ENCODE measurements at places on chromosomes 2 and 18.

DNA sequence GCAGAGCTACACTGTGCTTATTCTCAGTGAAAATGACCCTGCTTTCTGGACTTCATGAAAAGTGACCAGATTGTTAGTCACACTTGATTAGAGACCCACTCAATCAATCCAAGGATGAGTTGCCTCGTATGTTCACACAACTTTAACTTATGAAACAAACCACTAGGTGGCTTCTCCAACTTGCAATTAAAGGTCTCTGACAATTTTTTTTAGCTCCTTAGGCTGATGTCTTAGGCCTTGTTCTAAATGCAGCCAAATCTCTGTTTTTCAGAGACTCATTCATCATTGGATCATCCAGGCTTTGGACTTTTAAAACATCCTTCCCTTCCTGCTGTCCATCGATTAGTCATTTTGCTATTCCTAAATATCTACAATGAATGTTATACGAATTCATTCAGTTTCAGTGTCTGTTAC is 63.4 kb downstream of the MREG start:
- DNase-seq = no peak

GRCh38 chr2:176293334-176293733 is 24.1 kb downstream of the MTX2 start:
- DNase-seq = no peak

DNA sequence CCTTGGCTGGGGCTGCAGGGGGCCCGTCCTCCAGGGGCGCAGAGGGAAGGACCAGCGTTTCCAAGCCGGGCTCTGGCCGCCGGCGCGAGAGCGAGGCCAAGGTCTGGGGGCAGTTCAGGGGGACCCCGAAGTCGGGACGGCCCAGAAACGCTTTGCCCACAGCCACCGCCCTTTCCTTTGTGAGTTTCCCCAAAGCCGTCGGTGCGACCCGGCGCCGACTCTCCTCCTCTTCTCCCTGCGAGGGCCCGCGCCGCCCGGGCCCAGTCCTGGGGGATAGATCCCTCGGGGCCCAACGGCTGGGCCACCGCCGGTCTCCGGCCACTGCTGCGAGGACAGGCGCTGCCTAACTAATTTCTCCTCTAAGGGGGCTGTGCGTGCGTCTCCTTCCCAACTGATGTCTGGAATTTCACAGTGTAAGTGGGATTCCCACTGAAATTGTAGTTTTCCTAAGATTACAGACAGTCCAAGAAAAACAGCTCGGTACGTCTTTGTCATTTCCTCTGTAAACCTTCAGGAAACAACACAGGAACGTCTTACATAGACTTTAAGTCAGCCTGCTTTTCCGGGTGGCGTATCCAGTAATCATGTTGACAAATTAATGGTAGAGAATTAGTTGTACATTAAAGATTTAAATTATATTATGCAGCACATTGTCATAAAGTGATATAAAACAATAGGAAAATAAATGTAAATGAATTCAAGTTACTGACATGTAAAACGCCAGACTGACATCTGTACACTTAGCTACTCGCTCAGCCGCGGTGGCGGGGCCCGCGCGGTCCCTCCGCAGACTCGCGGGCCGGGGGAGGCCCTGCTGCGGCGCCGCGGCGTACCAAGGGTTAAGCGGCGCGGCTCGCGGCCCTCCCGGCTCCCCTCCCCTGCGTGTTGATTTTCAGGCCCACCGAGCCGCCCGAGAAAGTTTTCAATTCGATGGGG is 139.4 kb upstream of the SIX3 start:
- DNase-seq = no peak

DNA sequence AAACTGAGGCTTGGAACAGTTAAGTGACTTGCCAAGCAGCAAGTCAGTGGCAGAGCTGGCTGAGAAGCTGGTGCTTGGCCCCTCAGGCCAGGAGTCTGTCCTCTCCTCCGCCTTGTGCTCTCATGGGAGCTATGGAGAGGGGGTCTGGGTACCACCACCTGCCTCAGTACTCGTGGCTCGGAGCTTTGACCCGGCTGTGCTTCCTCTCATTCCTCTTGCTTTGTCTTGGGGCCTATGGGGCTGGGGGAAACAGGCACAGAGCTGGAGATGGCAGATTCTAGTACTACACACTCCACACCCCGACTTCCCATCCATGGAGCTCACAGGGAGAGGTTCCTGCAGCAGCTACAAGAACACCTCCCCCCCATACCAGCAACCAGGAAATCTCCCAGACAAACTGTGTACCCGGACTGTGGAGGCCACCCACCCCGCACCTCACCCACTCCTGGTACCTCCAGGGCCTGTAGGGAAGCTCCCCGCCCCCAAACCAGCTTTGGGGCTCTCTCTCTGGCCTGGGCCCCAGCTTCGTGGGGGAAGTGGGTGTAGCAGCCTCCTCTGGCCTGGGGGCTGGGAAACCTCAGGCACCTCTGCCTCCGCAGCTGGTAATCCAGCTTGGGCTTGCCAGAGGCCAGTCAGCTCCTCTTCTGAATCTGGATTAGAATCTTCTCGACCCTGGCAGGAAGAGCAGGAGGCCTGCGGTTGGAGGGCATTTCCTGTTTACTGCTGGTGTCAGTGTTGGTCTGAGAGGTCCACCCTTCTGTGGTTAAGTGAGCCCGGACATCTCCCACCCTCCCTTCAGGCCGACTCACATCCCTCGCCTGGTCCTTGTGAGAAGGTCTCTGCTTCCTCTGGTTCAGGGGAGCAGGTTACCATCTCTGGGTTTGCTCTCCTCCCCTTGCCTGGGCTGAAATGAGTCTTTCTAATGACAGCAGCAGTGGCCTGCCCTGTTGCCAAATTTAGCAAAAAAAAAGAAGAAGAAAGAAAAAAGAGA is 22.3 kb upstream of the RHOB start:
- no peak for DNase-seq

DNA sequence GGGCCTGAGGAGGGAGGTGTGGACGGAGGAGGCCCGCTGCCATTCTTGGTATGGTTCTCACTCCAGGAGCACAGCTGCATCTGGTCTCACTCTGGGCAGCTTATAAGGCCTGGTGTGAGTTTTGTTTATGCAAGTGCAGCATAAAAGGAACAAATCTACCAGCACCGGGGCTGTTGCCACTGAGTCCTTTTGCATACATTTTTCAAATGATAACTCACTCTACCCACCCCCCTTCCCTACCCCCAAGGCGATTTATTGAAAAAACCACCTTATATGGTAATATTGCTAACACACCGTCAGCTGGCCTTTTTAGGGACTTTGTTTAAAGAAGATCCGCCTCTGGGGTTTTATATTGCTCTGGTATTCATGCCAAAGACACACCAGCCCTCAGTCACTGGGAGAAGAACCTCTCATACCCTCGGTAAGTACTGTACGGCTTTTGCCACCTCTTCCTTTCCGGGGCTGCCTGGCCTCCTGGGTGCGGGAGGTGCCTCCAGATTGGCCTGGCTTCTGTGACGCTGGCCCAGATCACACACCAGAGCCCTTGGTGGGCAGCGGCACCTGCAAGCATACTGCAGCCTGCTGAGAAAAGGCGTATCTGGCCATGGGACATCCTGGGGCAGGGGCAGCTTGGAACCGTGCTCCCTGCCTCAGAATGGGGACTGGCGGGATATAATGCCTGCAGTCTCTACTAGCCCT is at the start of gene ACTG2:
Gene ACTG2 (plus strand): TSS at position 378 of the 699 bp plus-strand sequence. CDS start 8,304 bp downstream, outside the sequence.
- DNase-seq = no peak

- DNase-seq = no peak
Observed at GRCh38 chr2:36478999-36479398, 119.0 kb downstream of the FEZ2 start.

- DNase-seq = no peak
Observed at GRCh38 chr2:123513351-123513750, 511.7 kb upstream of the CNTNAP5 start.

GRCh38 chr2:152513681-152514080 is 178.7 kb downstream of the FMNL2 start:
- DNase-seq = no peak

DNA sequence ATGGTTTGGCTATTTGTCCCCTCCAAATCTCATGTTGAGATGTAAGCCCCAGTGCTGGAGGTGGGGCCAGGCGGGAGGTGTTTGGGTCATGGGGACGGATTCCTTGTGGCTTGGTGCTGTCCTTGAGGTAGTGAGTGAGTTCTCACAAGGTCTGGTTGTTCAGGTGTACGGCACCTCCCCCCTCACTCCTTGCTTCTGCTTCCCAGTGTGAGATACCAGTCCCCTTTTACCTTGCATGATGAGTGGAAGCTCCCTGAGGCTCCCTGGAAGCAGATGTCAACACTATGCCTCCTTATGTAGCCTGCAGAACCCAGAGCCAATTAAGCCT is 232.6 kb downstream of the LDLRAD4 start:
- DNase-seq = no peak

DNA sequence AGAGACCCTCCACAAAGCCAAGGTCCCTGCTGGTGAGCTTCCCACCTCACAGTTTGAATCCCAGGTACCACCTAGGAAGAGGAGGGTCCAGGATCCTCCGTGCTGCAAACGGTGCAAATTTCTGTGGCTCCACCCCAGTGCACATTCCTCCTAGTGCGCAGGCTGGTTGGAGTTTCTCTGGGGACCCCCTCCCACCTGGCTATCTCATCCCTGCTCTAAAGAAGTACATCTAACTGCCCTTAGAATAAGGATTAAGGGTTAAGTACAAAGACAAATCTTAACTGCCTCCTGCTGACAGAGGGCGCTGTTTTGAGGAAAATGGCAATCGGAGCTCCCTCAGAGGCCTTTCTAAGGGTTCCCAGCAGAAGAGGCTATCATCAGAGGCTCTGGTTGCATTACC is 109.6 kb upstream of the FSIP2 start:
- DNase-seq = no peak

GRCh38 chr18:77960791-77961410 is 711.3 kb downstream of the GALR1 start:
- no peak for DNase-seq

DNA sequence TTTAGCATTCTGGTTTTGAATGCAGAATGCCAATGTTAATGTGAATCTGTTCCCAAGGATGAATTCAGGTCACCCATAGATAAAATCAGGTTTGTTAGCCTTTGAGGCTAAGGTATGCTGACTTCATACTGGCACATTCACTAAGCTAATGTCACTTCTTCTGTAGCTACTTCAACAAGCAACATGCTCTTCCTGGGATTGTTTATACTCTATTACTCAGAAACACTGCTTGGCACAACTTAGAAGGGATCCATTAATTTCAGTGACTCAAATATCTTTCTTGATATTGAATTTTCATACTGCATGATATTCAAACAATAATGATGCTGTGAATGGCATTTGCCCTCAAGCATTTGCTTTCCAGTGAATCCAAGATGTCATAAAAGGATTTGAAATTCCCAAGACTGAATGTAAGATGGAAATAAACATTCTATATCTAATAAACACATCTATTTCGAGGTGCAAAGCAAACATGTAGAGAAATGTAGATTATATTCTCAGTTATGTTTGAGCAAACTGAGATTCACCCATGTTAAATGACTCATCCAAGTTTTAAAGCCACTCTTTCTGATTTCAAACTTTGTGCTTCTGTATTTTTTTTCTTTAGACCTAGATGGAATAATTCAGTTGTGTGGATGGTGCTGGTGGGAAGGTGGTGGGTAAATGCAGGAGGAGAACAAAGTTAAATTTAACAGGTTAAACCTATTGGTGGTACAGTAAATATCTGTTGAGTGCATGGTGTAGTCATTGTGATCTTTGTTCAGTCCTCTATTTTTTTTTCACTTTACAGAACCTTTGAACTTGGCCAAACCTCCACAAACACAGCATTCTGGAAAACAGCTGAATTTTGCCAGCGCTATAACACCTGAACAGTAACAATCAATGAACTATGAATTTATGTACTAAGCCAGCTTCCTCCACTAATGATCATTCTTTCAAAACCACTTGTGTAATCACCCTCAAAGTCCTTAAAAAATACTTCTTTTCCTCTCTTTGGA is 162.1 kb upstream of the XIRP2 start:
- DNase-seq = no peak

GRCh38 chr2:240250985-240251847 is 110.8 kb upstream of the OTOS start:
- no peak for DNase-seq

GRCh38 chr18:27366151-27366550 is 181.0 kb upstream of the CHST9 start:
- DNase-seq = no peak

- DNase-seq = no peak
Observed at GRCh38 chr2:172833898-172834297, 98.3 kb downstream of the RAPGEF4 start.

DNA sequence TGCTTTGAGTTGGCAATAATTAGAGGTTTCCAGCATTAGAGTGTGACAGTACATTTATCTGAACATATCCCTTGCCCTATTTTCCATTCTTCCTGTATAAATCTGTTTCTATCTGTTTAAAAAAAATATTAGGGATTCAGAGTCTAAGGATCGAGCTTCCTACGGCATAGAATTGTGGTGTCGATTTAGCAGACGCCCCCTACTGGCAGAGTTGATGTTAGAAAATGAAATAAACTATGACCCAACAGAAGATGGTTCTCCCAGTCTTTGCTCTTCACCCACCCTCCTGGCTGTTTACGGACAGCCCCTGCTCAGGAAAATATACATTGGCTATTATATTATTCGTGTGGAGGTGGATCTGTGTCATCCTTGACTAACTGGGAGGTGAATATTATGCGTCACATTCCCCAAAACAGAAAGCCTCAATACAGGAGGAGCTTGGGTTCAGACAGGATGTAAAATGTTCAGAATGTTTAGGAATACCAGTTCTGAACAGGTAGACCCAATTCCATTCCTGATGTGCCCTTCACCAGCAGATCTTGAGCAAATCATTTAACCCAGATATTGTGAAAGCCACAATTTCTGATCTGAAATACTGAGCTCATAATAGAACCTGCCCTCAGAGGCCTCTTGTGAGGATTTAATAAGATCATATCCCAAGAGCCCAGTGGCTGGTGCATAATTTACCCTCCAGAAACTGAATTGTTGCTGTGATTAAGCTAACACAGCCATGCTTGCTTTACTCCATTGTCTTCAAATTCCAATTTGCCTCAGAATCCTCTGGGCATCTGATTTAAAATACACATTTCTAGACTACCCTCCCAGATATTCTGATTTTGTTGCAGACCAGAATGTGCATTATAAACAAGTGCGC is 10.8 kb upstream of the ERMN start:
- DNase-seq = peak; percentile 39

GRCh38 chr2:12931186-12931844 is 214.6 kb downstream of the TRIB2 start:
- DNase-seq = no peak

DNA sequence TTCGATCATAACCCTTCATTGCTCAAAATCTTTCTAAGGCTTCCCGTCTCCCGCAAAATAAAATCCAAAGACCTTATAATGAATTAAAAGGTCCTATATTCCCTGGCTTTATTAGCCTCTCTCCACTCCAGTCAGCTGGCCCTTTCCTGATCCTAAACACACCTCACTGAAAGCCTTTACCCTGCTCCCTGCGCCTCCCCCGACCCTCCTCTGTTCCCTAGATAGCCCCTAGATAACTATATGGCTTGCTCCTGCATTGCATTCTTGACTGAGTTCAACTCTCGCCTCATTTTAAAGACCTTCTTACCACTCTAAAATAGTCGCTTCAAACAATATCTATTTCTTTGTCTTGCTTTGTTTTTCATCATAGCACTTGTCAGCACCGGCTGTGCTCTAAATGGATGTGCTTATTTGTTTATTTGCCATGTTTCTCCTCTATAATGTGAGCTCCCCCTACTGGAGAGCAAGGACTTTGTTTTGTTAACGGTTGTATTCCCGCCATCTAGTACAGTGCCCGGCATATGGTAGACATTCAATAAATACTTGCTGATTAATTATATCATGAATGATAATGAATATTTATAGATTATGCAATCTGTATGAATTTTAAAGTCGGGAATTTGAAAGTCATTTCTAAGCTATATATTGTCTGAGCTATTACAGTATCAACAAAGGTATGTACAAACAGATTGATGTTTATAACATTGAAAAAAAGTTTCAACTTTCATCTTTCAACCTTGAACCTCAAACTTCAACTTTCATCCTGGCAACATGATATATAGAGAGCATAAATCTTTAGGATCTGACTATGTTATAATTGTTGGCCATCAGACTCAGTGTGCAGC is 32.4 kb upstream of the VIT start:
- DNase-seq = no peak

All from activated T-cell treated with anti-CD3 and anti-CD28 coated beads, Interleukin-2, amount 50 U/mL, for 4 hours (primary cell).